IPS DF 6.9 (cell line): ENCODE measurements at places on chromosomes 12 and 14.

GRCh38 chr12:133107121-133107520 is 23.0 kb downstream of the ZNF891 start:
- DNase-seq, result no peak

GRCh38 chr12:62695696-62696095 is 229.1 kb downstream of the MON2 start:
- DNase-seq, result no peak

- no peak for DNase-seq
Observed at GRCh38 chr14:97416550-97416949, 619.4 kb downstream of the VRK1 start.

- no peak for DNase-seq
Observed at GRCh38 chr14:57512220-57512619, 18.6 kb upstream of the CCDC198 start.

DNA sequence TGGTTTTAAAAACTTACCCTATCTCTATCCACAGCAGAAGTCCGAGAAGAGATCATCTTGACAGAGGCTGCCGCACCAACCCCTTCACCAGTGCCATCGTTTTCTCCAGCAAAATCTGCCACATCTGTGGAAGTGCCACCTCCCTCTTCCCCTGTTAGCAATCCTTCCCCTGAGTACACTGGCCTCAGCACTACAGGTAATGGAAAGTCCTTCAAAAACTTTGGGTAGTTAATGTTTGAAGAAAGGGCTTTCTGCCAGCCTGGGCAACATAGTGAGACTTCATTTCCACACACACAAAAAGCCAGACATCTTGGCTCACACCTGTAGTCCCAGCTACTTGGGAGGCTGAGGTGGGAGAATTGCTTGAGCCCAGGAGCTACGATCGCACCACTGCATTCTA is 41.6 kb upstream of the RIC8B start:
- DNase-seq, result no peak

GRCh38 chr12:85253853-85254252 is 26.2 kb upstream of the ALX1 start:
- no peak for DNase-seq
